ENCODE measurements at places on chromosomes 16 and 17. TPM values are rescaled to one million over a fixed set of nuclear protein-coding genes. Genes with fewer than 3 reads are reported as not detected.

The HSPB9 gene
- not detected for total RNA-seq

The ETV4 gene
- 4.9 TPM for total RNA-seq

The ACLY gene
- 189 TPM for total RNA-seq

The ABCC11 gene
- total RNA-seq, result not detected

The TNFRSF13B gene
- not detected for total RNA-seq

The LRRC37A2 gene
- 2.7 TPM for total RNA-seq

The CASKIN2 gene
- 9.9 TPM for total RNA-seq

The CDH11 gene
- 1.5 TPM for total RNA-seq

The TPSG1 gene
- not detected for total RNA-seq

The QPRT gene
- total RNA-seq, result not detected

The CCP110 gene
- total RNA-seq, result 10.3 TPM

The SPAG9 gene
- 124 TPM for total RNA-seq

The CRHR1 gene
- not detected for total RNA-seq

The KCNAB3 gene
- 0.17 TPM for total RNA-seq

The TMC6 gene
- 33.3 TPM for total RNA-seq

The CMTM3 gene
- 35.8 TPM for total RNA-seq

The PLK1 gene
- 3.7 TPM for total RNA-seq

The COPZ2 gene
- 11.2 TPM for total RNA-seq

The CD300LB gene
- total RNA-seq, result not detected

The KRTAP2-3 gene
- total RNA-seq, result not detected

The HBA2 gene
- total RNA-seq, result not detected

The TPSD1 gene
- not detected for total RNA-seq

The CCL14 gene
- 12.5 TPM for total RNA-seq

The ADAD2 gene
- total RNA-seq, result not detected

The SDK2 gene
- total RNA-seq, result not detected

The BPTF gene
- total RNA-seq, result 26.1 TPM

The SPDYE4 gene
- total RNA-seq, result not detected

The HSF4 gene
- 0.54 TPM for total RNA-seq

The PPL gene
- 3.2 TPM for total RNA-seq
